ENCODE measurements at places on chromosomes 13 and 19.

DNA sequence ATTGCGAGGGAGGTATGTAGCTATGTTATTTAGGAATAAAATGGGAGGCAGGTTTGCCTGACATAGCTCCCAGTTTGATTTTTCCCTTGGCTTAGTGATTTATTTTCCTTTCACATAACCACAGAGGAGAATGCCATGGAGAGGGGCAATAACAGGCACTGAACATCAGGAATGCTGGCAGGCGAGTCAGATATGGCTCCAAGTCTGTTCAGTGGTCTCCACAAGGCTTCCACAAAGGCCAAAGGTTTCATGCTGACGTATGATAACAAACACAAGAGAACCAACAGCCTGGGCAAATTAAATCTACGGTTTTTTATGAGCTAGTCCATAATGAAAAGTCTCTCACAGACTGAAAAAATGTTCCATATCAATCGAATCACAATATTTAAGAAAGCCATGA lies 66.7 kb downstream of the SUCLA2 start:
- no peak for DNase-seq

DNA sequence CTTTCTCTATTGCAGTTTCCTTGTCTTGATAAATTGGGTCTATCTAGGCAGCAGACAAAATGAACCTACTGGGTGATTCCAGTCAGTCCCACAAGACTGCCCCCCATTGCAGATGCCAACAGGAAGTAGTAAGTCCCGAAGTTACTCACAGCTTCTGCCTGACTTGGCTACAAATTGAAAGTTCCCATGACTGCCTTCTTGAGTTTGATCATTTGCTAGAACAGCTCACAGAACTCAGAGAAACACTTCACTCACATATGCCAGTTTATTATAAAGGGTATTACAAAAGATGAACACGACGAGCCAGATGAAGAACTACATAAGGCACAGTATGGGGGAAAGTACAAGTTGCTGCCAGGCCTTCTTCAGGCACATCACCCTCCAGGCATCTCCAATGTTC lies 50.0 kb downstream of the TEX26 start:
- no peak for DNase-seq

- no peak for DNase-seq
Measured at GRCh38 chr13:72132075-72132474, 265.1 kb upstream of the DACH1 start.

DNA sequence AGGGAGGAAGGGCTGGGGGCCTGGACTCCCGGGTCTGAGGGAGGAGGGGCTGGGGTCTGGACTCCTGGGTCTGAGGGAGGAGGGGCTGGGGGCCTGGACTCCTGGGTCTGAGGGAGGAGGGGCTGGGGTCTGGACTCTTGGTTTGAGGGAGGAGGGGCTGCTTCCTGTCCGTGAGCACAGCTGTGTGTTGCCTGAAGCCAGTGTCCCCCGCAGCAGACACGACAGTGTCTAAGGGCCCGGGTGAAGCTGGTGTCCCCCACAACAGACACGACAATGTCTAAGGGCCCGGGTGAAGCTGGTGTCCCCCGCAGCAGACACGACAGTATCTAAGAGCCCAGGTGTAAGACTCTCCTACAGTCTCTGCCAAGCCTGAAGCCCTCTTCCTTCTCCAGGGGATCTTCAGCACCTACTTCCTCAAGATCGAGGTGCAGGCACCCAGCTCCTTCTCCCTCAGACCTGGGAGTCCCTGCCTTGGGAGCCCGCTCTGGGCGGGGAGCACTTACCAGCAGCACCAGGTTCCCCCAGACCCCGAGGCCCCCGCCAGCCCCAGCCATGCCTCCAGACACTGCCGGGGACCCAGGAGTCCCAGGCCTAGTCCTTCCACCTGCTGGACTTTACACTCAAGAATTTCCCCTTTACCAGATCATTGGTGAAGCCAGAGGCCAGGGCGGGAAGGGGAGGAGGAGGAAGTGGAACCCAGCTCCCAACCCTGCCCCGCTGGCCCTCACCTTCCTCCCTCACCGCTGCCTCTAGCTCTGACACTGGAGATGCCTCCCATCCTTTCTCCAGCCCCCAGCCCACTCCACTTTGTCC lies at the start of gene PTPRH:
TSS of gene PTPRH (minus strand) at position 622 of the 813 bp plus-strand sequence. CDS start at position 554, 68 bp downstream.
- DNase-seq = no peak

GRCh38 chr19:45305421-45305820 lies 17.3 kb downstream of the CKM start:
- peak; percentile 64 for DNase-seq

DNA sequence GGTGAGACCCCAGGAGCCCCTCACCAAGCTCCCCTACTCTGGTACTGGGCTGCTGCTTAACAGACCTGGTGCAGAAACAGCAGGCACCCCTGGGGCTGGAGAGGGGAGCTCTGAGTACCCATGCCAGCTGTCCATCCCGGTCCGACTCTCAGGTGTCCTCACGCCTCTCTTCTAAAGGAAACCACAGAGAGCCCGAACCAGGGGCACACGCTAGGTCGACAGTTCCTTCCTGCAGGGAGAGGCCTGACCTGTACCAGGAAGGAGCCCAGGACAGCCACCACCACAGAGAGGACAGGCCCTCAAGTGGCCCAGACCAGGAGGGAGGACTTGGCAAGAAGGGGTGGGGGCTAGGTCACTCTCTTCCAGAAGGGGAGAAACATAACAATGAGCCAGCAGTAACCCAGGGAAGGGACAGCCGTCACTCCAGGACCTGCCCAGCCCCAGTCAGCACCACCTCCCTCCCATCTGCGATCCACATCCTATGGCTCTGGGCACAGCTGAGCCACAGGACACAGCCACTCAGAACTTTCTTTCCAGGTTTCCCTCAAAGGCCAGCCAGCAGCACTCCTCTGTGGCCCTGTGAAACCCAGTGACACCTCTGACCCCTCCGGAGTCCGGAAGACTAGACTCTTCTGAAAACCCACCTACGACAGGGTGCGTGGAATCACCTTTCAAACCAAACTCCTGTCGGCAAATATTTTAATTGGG lies 13.0 kb upstream of the SLC35E1 start:
- DNase-seq = no peak

- DNase-seq = no peak
Measured at GRCh38 chr13:114152285-114152645, 19.8 kb upstream of the RASA3 start.

DNA sequence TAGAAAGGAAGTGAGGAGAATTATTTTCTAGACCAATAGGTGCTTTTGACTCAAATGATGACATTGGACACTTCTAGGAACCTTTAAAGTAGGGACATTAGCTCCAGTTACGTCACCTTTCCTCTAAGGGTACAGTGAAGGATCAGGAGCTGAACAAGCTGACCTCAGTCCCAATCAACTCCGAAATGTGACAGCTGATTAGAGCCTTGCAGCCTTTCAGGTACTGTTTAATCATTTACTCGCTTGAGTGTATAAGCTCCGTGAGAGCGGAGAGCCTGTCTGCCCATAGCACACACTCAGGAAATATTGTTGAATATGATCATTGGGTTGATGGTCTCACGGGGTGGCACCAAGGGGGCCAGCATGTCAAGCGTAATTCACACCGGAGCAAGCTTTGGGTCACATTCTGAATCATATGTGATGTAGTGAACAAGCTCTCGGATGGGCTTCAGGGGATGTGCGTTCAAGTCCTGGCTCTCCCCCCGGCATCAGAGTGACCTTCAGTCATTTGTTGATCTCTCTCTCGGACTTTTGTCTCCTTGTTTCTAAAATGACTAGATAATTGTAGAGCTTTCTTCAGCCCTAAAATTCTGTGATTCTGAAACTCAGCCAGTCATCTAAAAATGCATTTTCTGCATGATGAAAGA lies 141.9 kb downstream of the ZIC5 start:
- no peak for DNase-seq

DNA sequence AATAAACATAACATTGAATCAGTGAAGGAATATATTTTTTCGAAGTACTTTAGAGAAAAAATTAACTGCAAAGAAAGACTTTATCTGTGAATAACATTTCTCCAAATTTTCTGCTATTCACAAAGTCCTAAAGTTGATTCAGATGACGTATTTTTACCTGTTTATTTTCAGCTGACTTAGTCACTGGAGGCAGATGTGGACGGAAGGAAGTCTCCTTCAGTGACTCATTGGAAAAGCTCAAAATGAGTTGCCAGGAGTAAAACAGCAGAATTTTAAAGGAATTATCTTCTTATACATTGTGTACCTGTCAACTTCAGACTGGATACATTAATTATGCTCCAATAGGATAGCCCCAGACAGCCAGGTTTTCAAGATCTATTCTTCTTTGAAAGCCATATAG lies 679.3 kb upstream of the GPC6 start:
- DNase-seq = no peak

DNA sequence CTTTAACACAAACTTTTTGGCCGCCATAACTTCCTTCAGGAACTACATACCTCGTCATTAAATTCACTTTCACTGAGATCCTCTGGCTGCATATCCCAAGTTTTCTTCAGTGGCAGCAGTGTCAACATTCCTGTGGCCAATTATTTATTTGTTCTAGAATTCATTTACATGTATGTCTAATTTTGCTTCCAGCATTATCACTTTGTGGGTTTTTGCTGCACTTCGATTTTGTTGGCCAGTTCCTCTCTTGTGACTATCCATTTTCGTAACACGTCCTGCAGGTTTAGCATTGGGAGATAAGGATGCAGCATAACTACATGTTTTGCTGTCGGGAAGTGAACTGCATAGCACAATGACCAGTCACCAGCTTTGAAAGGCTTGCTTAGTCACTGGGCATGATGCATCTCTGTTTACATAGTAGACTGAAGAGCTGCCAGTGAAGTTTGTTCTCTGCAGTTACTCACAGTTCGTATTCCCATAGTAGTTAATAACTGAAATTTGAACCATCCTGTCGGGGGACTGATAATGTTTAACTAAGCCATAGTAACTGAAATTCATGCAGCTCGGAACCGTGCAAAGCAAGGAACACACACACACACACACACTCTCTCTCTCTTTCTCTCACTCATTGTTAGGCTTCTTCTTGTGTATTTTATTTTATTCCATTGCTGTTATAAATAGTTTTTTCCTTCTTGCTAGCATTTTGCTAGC lies 28.3 kb downstream of the ZNF507 start:
- no peak for DNase-seq

- DNase-seq = no peak
Measured at GRCh38 chr19:24054044-24054935, 32.7 kb upstream of the ZNF254 start.

DNA sequence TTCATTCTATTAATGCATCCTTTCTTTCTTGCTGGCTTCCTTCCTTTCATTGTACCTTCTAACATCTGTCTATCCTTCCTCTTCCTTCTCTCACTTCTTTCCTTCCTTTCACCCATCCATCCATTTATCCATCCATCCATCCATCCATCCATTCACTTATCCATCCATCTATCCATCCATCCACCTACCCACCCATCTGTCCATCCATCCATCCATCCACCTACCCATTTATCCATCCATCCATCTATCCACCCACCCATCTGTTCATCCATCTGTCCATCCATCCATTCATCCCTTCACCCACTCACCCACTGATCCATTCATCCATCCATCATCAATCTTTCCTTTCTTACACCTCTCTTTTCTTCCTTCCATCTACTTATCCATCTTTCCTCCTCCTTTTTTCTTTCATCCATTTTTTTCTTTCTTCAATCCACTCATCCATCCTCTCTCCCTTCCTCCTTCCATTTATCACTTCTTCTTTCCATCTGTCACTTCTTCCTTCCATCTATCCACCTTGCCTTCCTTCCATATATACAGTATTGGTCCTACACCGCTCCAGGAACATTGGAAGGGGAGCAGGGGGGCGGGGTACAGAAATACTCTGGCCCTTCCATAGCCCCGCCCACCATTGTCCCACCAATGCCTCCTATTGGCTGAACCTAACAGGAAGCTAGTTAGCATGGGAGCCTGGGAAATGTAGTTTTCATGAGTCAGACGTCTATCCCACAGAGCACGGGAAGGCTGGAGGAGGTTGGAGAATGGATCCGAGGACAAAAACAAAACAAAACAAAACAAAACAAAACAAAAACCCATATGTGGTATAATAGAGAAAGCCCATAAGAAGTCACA lies 45.9 kb downstream of the MBD3L1 start:
- no peak for DNase-seq

GRCh38 chr19:47343194-47343802 lies 5.8 kb upstream of the DHX34 start:
- no peak for DNase-seq

DNA sequence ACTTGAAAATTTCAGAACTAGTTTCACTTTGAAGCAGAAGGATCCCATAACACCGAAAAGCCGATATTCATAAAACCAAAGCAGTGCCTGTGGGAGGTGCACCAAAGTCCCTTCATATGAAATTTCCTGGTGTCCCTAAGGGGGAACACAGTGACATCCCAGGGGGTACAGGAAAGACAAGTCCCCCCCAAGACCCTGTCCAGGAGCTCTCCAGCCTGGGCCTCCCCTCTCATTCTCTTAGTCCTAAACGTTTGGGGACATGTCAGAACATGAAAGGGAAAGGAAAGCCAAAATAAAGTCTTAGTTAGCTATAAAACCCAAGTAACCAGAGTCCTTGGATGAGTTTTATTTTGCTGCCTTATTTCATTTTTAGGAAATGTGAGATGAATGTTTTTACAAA lies 56.6 kb downstream of the MRPL57 start:
- DNase-seq = no peak

DNA sequence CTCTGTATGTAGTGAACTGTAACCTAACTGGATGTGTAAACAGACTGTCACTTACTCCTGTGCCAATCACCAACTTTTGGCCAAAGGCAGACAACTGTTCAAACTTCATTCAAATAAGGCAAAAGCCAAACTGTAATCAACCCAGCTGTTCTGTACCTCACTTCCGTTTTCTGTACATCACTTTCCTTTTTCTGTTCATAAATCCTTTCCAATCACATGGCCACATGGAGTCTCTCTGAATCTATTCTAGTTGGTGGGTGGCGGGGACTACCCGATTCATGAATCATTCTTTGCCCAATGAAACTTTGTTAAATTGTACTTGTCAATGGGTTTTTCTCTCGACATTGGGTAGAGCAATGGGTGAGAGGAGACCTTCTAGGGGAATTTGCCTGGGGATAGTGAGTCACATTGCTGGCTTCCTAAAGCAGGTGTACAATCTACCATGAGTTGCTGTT lies 178.3 kb upstream of the RFC3 start:
- peak; percentile 17 for DNase-seq

DNA sequence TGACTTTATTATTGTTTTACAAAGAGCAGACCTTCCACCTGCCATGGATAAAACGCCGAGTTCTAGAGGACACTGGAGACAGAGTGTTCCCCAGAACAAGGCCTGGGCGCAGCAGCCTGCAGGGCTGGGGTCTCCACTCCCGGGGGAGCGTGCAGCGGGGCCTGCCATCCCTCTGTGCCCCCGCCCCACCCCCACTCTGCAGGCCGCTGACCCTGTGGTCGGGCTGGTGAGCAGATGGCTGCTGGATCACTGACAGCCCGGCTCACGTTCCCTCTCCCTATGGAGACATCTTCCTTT lies 8.6 kb upstream of the PTBP1 start:
- no peak for DNase-seq
